ENCODE measurements at places on chromosomes 11 and 22. TPM values are rescaled to one million over a fixed set of nuclear protein-coding genes. Genes with fewer than 3 reads are reported as not detected.

Gene MMP26
- total RNA-seq = not detected

Gene PARVB
- 42.5 TPM for total RNA-seq

Gene RAB39A
- total RNA-seq = 0.36 TPM

Gene MYRF
- total RNA-seq = 14.2 TPM

Gene ANO9
- 1.3 TPM for total RNA-seq

Gene OR2D2
- not detected for total RNA-seq

Gene OR5AR1
- not detected for total RNA-seq

Gene CD59
- total RNA-seq = 963 TPM

Gene DRD4
- total RNA-seq = 0.32 TPM

Gene SMIM38
- total RNA-seq = not detected

Gene NAALAD2
- total RNA-seq = not detected

Gene SERHL2
- 0.28 TPM for total RNA-seq

Gene APOL3
- not detected for total RNA-seq

Gene HDHD5
- 46.1 TPM for total RNA-seq

Gene C11orf21
- not detected for total RNA-seq

Gene APLNR
- not detected for total RNA-seq

Gene TEAD1
- total RNA-seq = 50.4 TPM

Gene RASGRP2
- total RNA-seq = 1.5 TPM

Gene ZP1
- total RNA-seq = 0.22 TPM

Gene MISFA
- total RNA-seq = 1.4 TPM
